ENCODE measurements at places on chromosomes 6 and 20.

DNA sequence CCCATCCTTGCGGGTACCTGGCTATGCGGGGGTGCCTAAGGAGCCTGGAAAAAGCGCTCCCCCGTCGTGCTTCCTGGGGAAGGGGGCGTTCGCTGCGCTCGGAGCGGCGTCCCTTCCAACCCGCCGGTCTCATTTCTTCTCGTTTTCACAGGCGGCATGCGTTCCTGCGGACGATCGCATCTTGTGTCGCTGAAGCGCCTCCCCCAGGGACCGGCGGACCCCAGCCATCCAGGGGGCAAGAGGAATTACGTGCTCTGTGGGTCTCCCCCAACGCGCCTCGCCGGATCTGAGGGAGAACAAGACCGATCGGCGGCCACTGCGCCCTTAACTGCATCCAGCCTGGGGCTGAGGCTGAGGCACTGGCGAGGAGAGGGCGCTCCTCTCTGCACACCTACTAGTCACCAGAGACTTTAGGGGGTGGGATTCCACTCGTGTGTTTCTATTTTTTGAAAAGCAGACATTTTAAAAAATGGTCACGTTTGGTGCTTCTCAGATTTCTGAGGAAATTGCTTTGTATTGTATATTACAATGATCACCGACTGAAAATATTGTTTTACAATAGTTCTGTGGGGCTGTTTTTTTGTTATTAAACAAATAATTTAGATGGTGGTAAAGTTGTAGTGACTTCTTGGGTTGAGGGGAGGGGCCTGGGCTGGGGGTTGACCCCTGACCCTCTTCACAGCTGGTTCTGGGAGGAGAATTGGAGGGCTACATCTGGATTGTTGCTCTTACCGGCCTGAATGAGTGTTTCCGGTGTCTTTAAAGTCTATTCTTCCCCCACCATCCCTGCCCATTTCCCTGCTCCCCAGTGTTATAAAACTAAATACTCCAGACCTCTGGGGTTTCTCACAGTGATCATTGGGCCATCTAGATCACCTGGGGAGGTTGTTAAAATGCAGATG is 1.1 kb downstream of the ID1 start:
- no peak for DNase-seq
- H3K4me3 ChIP-seq: peak overlapping the region; percentile 78
- no peaks in the 10 kb centered on the region for H3K27me3 ChIP-seq
- H3K4me1 ChIP-seq: peaks cover 29% of the 10 kb centered on the region
- no peaks in the 10 kb centered on the region for H3K36me3 ChIP-seq

DNA sequence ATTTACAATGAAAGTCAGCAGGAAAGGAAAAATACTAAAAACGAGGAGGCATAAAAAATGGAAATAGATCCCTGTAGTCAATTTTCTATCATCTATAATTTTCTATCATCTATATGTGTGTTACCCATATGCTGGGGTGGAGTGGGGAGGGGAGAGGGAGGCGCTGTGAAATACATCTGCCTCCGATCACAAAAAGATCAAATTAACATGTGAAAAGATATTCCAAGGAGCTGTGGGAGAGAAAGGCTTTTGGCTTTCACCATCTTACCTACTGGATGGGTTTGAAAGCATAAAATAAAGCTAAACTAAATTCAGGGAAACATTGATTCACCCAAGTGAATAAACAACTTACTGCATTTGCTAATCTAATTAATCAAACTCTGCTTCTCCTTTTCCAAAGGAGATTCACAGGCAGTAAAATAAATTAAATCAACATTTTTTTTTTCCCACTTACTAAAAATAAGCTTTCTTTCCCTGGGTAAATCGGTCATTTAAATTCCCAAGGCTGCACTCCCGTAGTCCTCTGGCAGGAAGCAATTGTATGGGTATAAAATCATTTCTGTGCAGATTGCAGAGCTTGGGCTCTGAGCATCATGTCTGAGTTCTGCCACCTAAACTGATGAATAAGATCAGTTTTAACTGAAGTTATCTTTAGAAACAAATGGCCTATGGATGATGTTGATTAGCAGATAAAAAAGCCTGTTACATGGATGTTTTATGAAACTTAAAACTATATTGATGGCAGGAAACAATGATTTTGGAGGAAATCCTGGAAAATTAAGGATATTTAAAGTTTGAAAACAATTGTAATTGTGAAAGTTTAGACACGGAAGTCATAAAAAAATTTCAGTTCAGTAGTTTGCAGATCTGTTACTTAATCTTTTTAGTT is 147.9 kb downstream of the SOX4 start:
- DNase-seq: no peak
- no peaks in the 10 kb centered on the region for H3K4me1 ChIP-seq
- no peaks in the 10 kb centered on the region for H3K27me3 ChIP-seq
- no peaks in the 10 kb centered on the region for H3K36me3 ChIP-seq

DNA sequence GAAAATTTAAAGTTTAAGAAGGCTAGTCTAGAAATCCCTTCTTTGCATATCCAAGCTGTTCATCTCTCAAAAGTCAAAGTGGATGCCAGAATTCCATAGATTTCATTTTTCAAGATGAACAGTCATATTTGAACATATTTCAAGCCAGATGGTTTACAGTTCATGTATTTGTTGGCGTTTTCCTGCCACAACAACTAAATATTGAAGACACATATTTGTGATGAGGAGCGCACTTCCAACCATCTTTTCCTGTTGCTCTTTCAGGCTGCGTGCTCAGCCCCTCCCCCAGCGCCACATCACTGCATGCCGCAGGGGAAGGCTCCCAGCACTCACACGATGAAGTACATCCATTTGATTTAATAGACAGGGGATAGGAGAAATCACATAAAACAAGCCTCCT is 5.9 kb upstream of the NOX3 start:
- H3K36me3 ChIP-seq: no peaks in the 10 kb centered on the region
- H3K27me3 ChIP-seq: no peaks in the 10 kb centered on the region
- H3K4me1 ChIP-seq: no peaks in the 10 kb centered on the region
- H3K4me3 ChIP-seq: no peak overlapping the region
- DNase-seq: no peak
- H3K27ac ChIP-seq: peak overlapping the region; percentile 3

DNA sequence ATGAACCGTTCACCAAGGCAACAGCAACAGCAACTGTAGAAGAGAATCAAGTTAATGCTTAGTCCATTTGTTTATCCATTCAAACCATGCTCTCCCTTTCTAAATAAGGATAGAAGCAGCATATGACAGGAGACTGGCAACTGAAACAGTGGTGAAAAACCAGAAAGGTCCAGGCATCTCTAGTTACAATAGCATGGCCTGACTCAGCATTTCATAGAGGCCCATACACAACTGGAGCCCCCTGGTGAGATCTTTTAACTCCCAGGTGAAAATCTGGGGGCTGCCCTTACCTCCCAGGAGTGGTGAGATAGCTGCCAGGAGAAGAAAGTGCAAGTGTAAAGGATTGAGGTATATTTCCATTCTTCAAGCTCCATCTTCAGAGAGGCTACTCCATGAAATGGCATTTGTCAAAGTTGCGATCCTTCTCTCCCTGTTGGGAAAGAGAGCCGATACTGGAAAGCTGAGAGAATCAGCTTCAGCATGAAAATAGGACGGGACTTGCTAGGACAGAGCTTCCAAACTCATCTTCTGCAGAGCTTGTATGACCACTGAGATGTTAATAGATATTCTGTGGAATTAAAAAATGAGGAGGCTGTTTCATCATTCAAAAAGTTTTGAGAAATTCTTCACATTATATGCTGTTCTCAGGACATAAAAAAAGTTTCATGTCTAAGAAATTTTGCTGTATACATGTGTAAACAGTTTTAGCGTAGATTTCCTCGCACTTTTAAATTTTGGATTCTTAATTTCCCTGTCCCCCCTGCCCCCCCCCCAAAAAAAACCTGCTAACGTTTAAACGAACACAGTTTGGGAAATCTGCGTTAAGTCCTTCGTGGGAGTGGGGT is 10.9 kb upstream of the SLC2A12 start:
- H3K27me3 ChIP-seq: no peaks in the 10 kb centered on the region
- no peaks in the 10 kb centered on the region for H3K36me3 ChIP-seq
- no peak overlapping the region for H3K4me3 ChIP-seq
- H3K4me1 ChIP-seq: peaks cover 5% of the 10 kb centered on the region
- no peak for DNase-seq

- H3K4me1 ChIP-seq: peaks cover 25% of the 10 kb centered on the region
- no peaks in the 10 kb centered on the region for H3K36me3 ChIP-seq
- H3K27ac ChIP-seq: no peak overlapping the region
- no peaks in the 10 kb centered on the region for H3K27me3 ChIP-seq
- H3K4me3 ChIP-seq: no peak overlapping the region
- DNase-seq: no peak
These were observed 1.4 kb downstream of the SPO11 start for GRCh38 chr20:57330998-57331397.

- H3K27ac ChIP-seq: no peak overlapping the region
- H3K4me1 ChIP-seq: no peaks in the 10 kb centered on the region
- no peak for DNase-seq
- H3K36me3 ChIP-seq: no peaks in the 10 kb centered on the region
- H3K27me3 ChIP-seq: no peaks in the 10 kb centered on the region
These were observed 158.7 kb downstream of the TFAP2A start for GRCh38 chr6:10256113-10256690.

DNA sequence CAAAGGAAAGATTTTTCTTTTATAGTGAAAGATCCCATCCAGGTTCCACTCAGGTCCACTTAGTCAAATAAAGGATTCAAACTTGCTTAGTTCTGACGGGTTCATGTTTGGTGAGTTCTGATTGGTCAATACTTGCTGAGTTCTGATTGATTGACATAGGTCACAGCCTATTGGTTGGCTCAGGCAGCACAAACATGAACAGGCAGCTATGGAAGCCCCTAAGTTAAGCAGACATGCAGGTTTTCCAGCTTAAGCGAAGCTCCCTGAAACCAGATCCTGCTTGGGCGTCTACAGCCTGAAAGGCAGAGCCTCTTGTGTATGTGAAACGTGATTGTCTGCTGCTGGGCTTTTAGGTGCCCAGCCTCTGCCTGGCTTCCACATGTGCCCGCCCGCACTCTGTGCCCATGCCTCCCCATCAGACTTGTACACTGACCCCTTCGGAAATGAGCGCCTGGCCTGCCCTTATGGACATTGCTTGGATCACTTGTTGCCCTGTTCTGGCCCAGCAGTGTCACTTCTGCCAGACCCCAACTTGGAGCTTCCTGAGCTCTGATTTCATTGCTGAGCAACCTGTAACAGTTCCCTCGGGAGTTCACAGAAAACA is 45.4 kb upstream of the ECI2 start:
- no peak overlapping the region for H3K27ac ChIP-seq
- H3K4me3 ChIP-seq: no peak overlapping the region
- DNase-seq: no peak
- no peaks in the 10 kb centered on the region for H3K4me1 ChIP-seq
- H3K27me3 ChIP-seq: no peaks in the 10 kb centered on the region

DNA sequence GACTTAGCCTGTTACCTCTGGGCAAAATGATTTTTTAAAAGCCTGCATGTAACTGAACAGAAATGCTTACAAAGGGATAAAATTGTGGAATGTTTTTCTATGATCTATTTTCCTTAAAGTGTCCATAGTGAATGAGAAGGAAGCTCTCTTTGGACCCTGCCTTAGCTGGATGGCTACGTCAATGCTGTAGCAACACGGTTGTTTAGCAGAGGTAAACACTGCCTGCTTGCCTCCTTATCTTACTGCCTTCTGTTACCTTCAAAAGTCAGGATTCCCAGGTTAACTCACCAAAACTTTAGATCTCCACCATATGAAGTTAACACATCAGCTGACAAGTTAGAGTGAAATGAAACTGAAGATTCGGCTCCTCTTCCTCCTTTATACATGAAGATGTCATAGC is 402.6 kb downstream of the SAMD5 start:
- H3K36me3 ChIP-seq: no peaks in the 10 kb centered on the region
- DNase-seq: no peak
- no peaks in the 10 kb centered on the region for H3K4me1 ChIP-seq
- no peak overlapping the region for H3K4me3 ChIP-seq

GRCh38 chr6:3228046-3228671 is 706 bp upstream of the TUBB2B start:
- H3K27me3 ChIP-seq: peaks cover 18% of the 10 kb centered on the region
- DNase-seq: no peak
- H3K4me3 ChIP-seq: no peak overlapping the region

DNA sequence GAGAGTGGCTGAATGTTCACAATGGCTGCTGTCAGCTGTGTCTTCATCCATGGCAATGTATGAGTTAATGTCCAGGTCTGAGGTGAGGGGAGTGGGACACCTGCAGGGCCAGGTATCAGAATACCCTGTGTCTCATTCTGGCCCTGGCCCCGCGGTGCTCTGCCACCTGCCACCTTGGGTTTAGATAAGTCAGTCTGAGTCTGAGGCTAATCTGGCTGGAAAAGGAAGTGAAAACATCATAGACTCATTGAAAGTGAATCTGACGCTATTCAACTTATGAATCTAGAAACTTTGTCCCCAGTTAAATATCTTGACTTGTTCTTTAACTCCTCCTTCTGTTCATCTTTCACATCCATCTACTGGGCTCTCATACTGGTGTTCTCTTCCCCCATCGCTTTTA is 267.1 kb upstream of the JAG1 start:
- no peaks in the 10 kb centered on the region for H3K4me1 ChIP-seq
- no peak overlapping the region for H3K27ac ChIP-seq
- no peaks in the 10 kb centered on the region for H3K36me3 ChIP-seq
- no peak for DNase-seq
- H3K4me3 ChIP-seq: no peak overlapping the region
- no peaks in the 10 kb centered on the region for H3K27me3 ChIP-seq

DNA sequence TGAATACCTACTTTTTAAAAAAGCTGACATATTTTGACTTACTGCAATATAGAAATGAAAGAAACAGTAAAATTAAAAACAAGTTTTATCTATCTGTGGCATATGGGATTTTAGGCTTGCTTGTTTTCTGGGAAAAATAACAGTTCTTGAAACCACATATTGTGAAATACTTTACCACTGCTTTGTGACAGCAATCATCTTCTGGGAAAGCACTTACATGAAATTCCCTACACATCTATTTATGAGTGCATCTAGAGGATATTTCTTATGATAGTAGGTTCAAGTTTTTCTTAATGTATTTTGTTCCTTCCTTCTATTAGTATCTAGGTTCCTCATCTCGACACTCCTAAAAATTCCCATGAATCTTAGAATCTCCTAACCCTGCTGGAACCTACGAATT is 75.2 kb downstream of the STXBP5 start:
- peaks cover 42% of the 10 kb centered on the region for H3K36me3 ChIP-seq
- DNase-seq: no peak
- no peak overlapping the region for H3K4me3 ChIP-seq
- H3K27me3 ChIP-seq: no peaks in the 10 kb centered on the region

DNA sequence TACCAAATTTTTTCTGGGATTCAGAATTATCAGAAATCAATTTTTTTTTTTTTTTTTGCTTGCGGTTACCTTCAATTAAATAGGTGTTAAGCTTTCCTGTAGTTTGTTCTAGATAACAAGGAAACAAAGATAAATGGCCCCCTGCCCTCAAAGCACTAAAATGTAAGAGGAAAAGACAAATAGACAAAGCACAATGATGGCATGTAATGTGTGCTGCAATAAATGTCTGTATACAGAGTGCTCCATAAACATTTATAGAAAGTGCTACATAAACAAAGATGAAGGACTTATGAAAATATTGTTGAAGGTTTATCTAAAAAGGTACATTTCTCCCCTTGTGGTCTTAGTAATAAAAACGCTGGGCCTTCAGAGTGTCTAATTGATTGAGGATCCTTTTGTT is 384.6 kb downstream of the PKHD1 start:
- no peaks in the 10 kb centered on the region for H3K4me1 ChIP-seq
- H3K27me3 ChIP-seq: no peaks in the 10 kb centered on the region
- H3K4me3 ChIP-seq: no peak overlapping the region
- no peak overlapping the region for H3K27ac ChIP-seq
- no peak for DNase-seq
